A549 treated with ZK216348 at 1 μM for 4 hours (cell line): ENCODE measurements at places on chromosomes 3 and 15. TPM values are rescaled to one million over a fixed set of nuclear protein-coding genes. Genes with fewer than 3 reads are reported as not detected.

EPHA3 gene
- total RNA-seq = not detected in 5 replicates

SEC62 gene
- total RNA-seq = 83.5 to 188 TPM (median 94.6 TPM) in 5 replicates

IQGAP1 gene
- 137 to 278 TPM (median 151 TPM) in 5 replicates for total RNA-seq

SLCO2A1 gene
- total RNA-seq = 0.02 to 0.22 TPM (median 0.06 TPM) in 4 of 5 replicates, not detected in the other

ERC2 gene
- total RNA-seq = 0.31 to 0.52 TPM in 2 of 5 replicates, not detected in the others

SNAP23 gene
- total RNA-seq = 16.5 to 55.9 TPM (median 18.4 TPM) in 5 replicates

LEKR1 gene
- total RNA-seq = 0.29 to 1.0 TPM (median 0.56 TPM) in 5 replicates

GOLGA8N gene
- total RNA-seq = 0.71 to 1.5 TPM (median 1.3 TPM) in 5 replicates

CHST2 gene
- total RNA-seq = 0.60 to 0.89 TPM (median 0.79 TPM) in 5 replicates

USP3 gene
- 39.7 to 45.7 TPM (median 42.1 TPM) in 5 replicates for total RNA-seq

SUMF1 gene
- 17.9 to 22.2 TPM (median 18.4 TPM) in 5 replicates for total RNA-seq

CYP8B1 gene
- not detected in 5 replicates for total RNA-seq

FOXL2 gene
- total RNA-seq = 2.5 to 6.0 TPM (median 4.8 TPM) in 5 replicates

IL16 gene
- total RNA-seq = 0.24 TPM in 1 of 5 replicates, not detected in the others

ROBO2 gene
- total RNA-seq = not detected in 5 replicates

KBTBD13 gene
- total RNA-seq = not detected in 5 replicates

CEP70 gene
- 5.6 to 13.3 TPM (median 8.6 TPM) in 5 replicates for total RNA-seq

LNP1 gene
- total RNA-seq = 0.64 to 1.4 TPM (median 0.79 TPM) in 5 replicates

SCG5 gene
- total RNA-seq = 2.3 to 4.4 TPM (median 2.7 TPM) in 5 replicates

AADAC gene
- total RNA-seq = 14.1 to 19.9 TPM (median 15.7 TPM) in 5 replicates

SEMA6D gene
- total RNA-seq = not detected in 5 replicates

CLCN2 gene
- 4.0 to 6.1 TPM (median 5.5 TPM) in 5 replicates for total RNA-seq

ISLR2 gene
- total RNA-seq = 0.07 to 0.26 TPM (median 0.21 TPM) in 5 replicates

PGBD4 gene
- 1.1 to 1.8 TPM (median 1.6 TPM) in 5 replicates for total RNA-seq

HERC2 gene
- total RNA-seq = 32.2 to 51.0 TPM (median 49.2 TPM) in 5 replicates

C3orf49 gene
- not detected in 5 replicates for total RNA-seq

CISH gene
- total RNA-seq = 0.42 to 0.65 TPM (median 0.52 TPM) in 5 replicates

NUDT16 gene
- total RNA-seq = 7.0 to 10.0 TPM (median 8.1 TPM) in 5 replicates

GABRB3 gene
- 59.9 to 93.0 TPM (median 71.4 TPM) in 5 replicates for total RNA-seq

TMEM45A gene
- 2.0 to 4.0 TPM (median 2.7 TPM) in 5 replicates for total RNA-seq

GPR15 gene
- not detected in 5 replicates for total RNA-seq

CCR9 gene
- not detected in 5 replicates for total RNA-seq

RASL12 gene
- total RNA-seq = 0.08 to 0.19 TPM (median 0.15 TPM) in 5 replicates

A4GNT gene
- not detected in 5 replicates for total RNA-seq

GOLGA8K gene
- total RNA-seq = 0.34 to 1.1 TPM (median 0.85 TPM) in 5 replicates

EPB42 gene
- total RNA-seq = not detected in 5 replicates
